H9 (cell line): ENCODE measurements at places on chromosomes 2 and 18. TPM values are rescaled to one million over a fixed set of nuclear protein-coding genes. Genes with fewer than 3 reads are reported as not detected.

DNA sequence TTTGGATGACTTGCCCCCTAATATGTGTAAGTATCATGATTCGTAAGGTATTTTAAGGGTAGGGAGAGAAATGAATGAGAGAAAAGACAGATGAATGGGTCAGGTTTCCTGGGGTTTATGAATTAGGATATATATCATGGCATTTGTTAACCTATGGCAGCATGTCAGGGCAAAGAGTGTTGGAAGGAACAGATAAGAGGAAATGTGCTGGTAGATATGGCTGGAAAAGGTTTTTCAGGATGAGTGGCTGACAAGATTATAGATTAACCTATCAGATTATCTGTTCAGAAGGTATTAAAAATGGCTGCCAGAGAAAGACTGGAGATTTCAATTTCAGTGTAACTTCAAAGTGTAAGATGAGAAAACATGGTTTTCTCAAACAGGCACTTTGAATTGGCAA is 67.8 kb downstream of the SRBD1 start:
- H3K27me3 ChIP-seq = no peaks in the 10 kb centered on the region
- no peak overlapping the region for H3K27ac ChIP-seq
- H3K4me1 ChIP-seq = no peaks in the 10 kb centered on the region

DNA sequence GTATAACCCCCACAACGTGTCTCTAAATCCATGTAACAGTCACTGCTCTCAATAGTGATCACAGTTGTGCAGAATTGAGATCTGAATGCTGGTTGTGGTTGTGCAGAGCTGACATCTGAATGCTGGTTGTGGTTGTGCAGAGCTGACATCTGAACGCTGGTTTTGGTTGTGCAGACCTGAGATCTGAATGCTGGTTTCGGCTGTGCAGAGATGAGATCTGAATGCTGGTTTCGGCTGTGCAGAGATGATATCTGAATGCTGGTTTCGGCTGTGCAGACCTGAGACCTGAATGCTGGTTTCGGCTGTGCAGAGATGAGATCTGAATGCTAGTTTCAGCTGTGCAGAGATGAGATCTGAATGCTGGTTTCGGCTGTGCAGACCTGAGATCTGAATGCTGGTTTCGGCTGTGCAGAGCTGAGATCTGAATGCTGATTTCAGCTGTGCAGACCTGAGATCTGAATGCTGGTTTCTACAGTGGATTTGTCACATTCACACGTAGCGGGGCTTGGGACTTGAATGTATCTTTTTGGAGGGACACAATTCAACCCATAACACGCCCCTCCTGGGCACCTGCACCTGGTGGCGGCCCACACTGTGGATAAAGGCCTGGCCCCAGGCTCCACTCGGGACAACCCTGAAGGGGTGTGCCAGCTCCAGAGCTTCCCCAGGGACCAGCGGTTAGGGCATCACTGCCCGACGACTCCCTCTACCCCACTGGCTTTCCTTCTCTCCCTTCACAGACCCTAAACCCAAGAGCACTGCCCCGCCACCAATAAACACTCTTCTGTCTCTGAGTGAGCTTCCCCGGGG is 51.1 kb upstream of the SLC66A3 start:
- H3K4me3 ChIP-seq = no peak overlapping the region
- no peak for DNase-seq
- H3K27ac ChIP-seq = no peak overlapping the region
- H3K4me1 ChIP-seq = no peaks in the 10 kb centered on the region
- H3K27me3 ChIP-seq = no peaks in the 10 kb centered on the region; the same call in none of the 2 replicates

DNA sequence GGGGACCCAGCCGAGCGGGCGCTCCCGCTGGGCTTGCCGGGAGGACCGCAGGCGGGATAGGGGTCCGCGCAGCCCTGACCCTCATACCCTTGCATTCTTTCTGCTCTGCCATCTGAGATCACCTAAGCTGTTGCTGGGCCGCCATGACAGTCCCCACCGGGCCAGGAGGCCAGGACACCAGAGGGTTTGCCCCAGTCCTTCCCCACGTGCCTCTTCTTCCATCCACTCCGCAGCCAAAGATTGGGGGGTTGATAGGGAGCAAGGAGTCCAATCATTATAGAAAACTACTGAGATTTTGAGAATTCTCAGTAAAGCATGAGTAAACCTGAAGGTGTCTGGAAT is 453 bp upstream of the GRB14 start:
- no peak overlapping the region for H3K27ac ChIP-seq
- H3K27me3 ChIP-seq = no peaks in the 10 kb centered on the region
- DNase-seq = peak; percentile 48
- H3K4me1 ChIP-seq = peaks cover 3% of the 10 kb centered on the region; the same call in 1 of the 2 replicates
- H3K4me3 ChIP-seq = peak overlapping the region; percentile 93

The CTAGE1 gene
- not detected in 2 replicates for total RNA-seq

DNA sequence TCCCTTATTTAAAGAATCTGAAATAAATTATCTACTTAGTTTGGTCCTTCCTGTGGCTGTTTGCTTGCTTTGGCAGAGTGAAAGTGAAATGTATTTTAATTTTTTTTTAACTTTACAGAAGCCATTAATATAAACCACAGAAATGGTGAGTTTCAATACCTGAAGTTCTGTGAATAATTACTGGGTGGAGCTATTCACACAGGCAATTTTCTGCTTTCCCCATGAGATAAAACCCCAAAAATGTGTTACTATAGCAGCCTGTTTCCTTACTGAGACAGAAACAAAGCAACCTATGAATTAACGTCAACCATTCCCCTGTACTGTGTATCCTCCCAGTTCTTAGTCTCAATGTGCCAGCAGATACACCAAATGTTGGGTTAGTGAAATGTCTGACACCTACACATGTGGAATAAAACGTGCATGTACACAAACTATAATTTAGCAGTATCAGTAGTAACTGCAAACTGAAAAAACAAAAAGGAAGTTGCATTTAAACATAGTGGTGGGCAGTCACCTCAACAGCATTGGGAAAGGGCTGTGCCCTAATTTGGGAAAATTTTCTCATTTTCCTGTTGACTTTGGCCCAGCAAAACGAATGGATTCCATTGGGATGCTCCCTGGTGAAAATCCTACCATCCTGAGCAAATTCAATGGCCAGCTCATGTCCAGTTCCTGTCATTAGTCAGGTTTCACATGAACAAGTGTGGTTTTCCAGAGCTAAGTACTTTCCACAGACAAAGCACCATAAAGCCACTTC is 73.1 kb upstream of the RMDN2 start:
- no peak overlapping the region for H3K4me3 ChIP-seq
- H3K4me1 ChIP-seq = no peaks in the 10 kb centered on the region
- H3K36me3 ChIP-seq = no peaks in the 10 kb centered on the region
- DNase-seq = no peak
- H3K27ac ChIP-seq = no peak overlapping the region

DNA sequence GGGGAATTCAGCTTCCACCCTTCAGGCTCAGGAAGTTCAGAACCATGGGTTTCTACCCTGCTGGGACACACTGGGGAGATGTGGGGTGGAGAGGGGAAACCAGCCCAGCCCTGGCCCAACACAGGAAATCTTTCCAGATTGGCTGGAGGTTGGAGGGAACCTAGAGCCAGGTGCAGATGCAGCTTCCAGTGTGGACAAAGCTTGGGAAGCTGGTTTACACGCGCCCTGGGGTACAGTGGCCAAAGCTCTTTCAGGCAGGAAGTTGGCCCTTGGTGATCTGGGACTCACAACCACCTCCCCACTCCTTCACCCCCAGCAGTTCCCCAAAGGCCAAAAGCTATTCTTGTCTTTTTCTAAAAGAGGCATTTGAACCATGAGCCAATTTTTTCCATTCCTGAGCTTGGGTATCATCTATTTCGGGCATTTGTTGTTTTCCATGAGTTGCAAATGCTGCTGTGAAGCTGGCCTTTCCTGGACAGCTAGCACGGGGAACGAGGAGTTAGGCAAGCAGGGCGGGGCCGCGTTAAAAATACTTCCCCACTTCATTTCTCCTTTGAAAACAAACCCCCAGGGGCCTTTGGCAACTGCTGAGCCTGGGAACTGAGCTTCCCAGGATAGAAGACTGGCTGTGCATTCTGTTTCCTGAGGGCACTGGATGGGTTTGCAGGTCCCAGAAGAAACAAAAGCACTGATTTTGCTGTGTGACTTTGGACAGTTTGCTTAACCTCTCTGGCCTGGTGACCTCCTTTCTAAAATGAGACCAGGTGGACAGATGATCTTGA is 3.1 kb upstream of the ARID5A start:
- DNase-seq = no peak
- H3K36me3 ChIP-seq = no peaks in the 10 kb centered on the region
- H3K27me3 ChIP-seq = peaks cover 12% of the 10 kb centered on the region; the same call in 1 of the 2 replicates
- peaks cover 3% of the 10 kb centered on the region; the same call in 1 of the 2 replicates for H3K4me1 ChIP-seq
- H3K27ac ChIP-seq = no peak overlapping the region

DNA sequence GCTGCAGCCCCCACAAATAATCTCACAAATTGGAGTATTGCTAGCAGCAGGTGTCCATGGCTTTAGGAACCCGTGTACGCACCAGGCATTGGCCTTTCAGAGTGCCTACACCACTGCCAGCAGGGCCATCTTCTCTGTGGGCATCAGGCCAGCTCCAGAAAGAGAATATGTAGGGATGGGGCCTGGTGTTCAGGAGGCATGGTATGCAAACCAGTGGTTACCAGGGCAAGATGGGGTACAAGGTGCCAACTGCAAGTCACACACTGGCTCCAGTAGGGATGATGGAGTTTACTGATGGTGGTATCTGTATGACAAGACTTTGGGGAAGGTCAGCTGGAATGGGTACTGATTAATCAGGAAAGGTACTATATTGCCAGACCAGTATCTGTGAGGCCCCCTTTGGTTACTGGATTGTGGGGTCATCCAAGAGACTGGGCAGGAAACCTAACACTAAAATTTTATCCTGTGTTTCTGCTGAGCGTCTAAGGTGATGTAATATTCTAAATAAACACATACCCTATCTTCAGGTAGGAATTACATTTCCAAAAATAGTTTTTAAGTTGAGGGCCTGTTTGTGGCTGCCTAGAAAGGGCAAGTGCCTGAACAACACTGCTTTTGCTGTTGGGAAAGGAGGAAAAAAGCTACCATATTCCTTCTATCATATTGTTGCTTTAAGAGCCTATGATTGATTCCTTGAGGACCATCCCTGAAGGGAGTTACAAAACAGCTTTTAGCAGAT is 9.0 kb downstream of the CNOT9 start:
- DNase-seq = no peak
- H3K4me1 ChIP-seq = peaks cover 9% of the 10 kb centered on the region
- peaks cover 48% of the 10 kb centered on the region for H3K36me3 ChIP-seq
- H3K27me3 ChIP-seq = no peaks in the 10 kb centered on the region
- H3K4me3 ChIP-seq = no peak overlapping the region
- no peak overlapping the region for H3K27ac ChIP-seq

The VIL1 gene
- 4.0 and 4.2 TPM in 2 replicates for total RNA-seq

The ANKAR gene
- 1.6 and 2.0 TPM in 2 replicates for total RNA-seq

- H3K36me3 ChIP-seq = no peaks in the 10 kb centered on the region
- no peaks in the 10 kb centered on the region for H3K4me1 ChIP-seq
Measured at GRCh38 chr2:202628646-202629198, 6.0 kb upstream of the FAM117B start.

GRCh38 chr2:102893870-102894269 is 132.0 kb downstream of the TMEM182 start:
- no peak overlapping the region for H3K27ac ChIP-seq
- H3K4me3 ChIP-seq = no peak overlapping the region
- DNase-seq = peak; percentile 30
- H3K27me3 ChIP-seq = no peaks in the 10 kb centered on the region; the same call in 1 of the 2 replicates
- no peaks in the 10 kb centered on the region for H3K36me3 ChIP-seq
- no peaks in the 10 kb centered on the region for H3K4me1 ChIP-seq

The ERICH2 gene
- 0.66 and 1.2 TPM in 2 replicates for total RNA-seq

GRCh38 chr2:52128081-52128480 is 1096.1 kb upstream of the NRXN1 start:
- DNase-seq = no peak
- H3K4me3 ChIP-seq = no peak overlapping the region
- H3K36me3 ChIP-seq = peaks cover 10% of the 10 kb centered on the region
- H3K4me1 ChIP-seq = no peaks in the 10 kb centered on the region
- H3K27me3 ChIP-seq = no peaks in the 10 kb centered on the region

The DPP10 gene
- 10.9 and 11.3 TPM in 2 replicates for total RNA-seq

The TMEFF2 gene
- 0.39 and 1.1 TPM in 2 replicates for total RNA-seq

The FSHR gene
- total RNA-seq = not detected in 2 replicates

The UGT1A5 gene
- total RNA-seq = not detected in 2 replicates

DNA sequence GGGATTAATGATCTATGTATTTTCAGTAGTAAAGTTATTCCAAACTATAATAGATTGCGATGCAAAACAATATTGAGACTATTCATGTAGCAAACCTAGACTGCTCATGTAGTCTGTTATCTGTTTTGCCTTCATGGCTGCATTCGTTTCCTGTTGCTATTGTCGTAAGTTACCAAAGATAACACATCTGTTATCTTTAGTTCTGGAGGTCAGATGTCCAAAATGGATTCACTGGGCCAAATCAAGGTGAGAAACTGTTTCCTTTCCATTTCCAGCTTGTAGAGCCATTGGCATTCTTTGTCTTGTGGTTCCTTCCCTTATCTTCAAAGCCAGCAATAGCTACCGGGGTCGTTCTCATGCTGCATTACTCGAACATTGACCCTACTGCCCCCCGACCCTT is 20.9 kb downstream of the ITGAV start:
- no peaks in the 10 kb centered on the region for H3K27me3 ChIP-seq
- no peak overlapping the region for H3K4me3 ChIP-seq
- no peaks in the 10 kb centered on the region for H3K4me1 ChIP-seq
- DNase-seq = no peak
- H3K36me3 ChIP-seq = no peaks in the 10 kb centered on the region
- H3K27ac ChIP-seq = no peak overlapping the region

The SNORC gene
- 0.61 and 1.1 TPM in 2 replicates for total RNA-seq
